Stimulated activated CD8-positive, alpha-beta memory T cell treated with anti-CD3 and anti-CD28 coated beads, Interleukin-4, amount 100 ng/mL, for 1 hour (primary cell): ENCODE measurements at places on chromosomes 6 and 20.

DNA sequence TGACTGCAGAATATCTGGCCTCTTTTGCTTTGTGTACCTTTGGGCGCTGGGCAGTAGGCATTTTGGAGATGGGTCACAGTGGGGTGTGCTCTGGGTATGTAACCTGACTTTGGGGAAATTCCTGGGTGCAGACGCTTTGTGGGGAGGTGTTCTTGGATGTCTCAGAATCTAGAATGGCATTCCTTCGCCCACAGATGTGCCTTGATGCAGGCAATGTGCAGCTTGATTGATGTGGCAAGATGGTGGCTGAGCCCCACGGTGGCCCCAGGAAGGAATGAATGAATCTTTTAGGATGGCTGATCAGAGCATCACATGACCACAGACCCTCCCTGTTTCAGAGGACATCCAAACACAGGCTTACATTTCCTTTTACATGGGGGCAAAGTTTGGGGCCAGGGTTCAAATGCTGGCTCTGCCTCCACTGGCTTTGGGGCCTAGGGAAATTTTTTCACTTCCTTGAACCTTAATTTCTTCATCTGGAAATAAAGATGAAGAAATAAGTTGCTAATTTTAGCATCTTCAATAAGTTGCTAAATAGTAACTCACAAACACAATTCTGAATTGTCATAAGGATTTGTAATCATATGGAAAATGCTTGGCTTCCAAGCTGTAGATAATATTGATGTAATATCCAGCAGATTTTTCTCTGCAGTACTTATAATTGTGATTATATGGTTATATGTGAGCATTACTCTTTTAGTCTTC, 5.6 kb downstream of the PPP1R16B start:
- no peak for DNase-seq

DNA sequence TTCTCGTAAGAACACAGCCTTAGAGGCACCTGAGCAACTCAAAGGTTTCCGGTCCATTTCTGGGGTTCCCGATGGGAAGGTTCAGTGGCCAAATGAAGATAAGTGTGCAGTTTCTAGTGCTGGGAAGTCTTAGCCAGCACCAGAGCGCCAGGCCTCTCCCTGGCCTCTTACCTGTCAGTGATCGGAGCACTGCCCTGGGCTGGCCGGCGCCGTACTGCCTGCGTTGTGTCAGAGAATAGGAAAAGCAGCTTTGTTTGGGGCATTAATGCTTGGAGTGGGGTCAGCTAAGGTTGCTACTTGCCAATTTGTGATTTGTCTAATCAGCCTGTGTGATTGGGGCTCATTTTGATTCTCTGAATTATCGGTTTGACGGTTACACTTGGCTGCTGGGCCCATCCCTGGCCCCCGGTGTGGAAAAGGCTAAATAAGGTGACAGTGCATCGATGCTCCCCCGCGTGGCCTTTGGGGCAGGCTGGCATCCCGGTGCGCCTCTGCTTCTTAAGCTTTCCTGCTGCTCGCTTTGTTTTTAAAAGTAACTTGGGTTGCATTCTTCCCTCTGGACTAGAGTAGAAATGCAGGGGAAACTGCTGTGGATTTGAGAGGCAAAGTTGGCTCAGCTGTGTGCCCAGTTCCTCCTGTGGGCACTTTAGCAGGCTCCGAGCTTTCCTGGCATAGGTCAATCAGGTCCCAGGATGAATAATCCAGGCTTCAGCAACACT, 51.8 kb downstream of the TCP11 start:
- no peak for DNase-seq

DNA sequence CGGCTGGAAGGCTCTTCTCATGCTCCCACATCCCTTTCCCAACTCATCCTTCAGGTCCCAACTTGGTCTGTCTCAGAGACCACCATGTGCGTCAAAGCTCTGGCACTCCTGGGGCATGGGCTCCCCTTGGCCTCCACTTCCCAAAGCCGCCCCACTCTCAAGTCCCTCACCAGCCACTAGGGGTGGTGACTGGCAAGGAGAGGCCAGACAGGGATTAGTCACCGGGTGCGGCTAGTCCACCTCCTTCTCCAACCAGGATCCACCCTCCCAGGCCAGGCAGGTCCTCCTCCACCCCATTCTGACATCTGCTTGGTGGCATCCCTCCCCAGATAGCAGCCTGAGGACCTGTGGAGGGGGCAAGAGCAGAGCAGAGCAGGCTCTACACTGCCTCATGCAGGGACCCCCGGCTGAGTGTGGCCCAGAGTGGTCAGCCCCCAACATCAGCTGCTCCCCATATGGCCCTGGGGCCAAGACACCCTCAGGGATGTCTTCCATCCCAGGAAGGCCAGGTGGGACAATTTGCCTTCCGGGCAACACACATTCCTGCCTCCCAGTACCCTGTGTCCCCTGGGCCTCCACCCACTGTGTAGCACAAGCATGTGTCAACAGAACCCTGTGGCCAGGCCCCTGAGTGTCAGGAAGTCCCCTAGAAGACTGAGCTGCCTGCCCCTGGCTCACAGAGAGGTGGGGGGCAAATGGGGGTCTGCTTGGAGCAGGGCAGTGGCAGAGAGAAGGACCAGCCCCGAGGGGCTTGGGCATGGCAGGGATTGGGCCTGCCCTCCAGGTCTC, 29.2 kb downstream of the YTHDF1 start:
- DNase-seq = no peak

- DNase-seq = no peak
These were observed 249.1 kb upstream of the TSHZ2 start for GRCh38 chr20:52722926-52723688.

GRCh38 chr6:169099411-169100202, 154.0 kb downstream of the THBS2 start:
- DNase-seq = no peak

- DNase-seq = no peak
These were observed 6.0 kb downstream of the SCUBE3 start for GRCh38 chr6:35219683-35220326.

DNA sequence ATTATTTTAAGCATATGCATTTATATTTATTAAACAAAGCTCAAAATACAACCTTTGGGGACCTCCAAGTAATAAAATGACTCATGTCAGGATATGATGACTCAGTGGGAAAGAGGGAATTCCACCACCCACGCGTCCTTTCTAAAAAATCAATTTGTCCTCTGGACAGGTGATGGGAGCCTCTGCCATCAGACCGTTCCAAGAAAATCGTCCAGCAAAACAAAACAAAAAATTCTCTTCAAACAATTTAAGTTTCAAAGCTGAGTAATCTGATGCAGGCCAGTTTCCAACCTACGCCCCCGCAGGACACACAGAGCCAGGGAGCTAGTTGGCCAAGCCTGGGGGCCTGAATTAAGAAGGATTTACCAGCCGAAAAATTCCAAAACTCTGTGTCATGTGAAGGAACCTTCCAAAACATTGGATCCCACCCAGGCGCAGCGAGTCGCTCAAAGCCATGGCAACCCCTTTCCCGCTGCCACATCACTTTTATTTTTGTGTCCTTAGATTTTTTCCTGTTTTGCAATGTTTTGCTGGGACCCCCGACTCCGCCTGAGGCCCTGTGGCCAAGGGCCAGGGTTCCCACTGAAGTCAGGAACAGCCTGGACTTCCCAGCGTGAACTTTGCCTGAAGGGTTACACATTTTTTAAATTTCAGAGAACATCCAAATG, 95.3 kb downstream of the NFATC2 start:
- no peak for DNase-seq

GRCh38 chr6:81831274-81831673, 78.8 kb upstream of the TENT5A start:
- no peak for DNase-seq

DNA sequence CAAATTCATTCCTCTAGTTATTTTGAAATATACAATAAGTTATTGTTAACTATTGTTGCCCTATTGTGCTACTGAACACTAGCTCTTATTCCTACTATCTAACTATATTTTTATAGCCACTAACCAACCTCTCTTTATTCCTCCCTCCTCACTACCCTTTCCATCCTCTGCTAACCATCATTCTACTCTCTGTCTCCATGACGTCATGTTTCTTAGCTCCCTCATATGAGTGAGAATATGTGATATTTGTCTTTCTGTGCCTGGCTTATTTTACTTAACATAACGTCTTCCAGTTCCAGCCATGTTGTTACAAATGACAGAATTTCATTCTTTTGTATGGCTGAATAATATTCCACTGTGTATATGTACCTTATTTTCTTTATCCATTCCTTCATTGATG, 95.3 kb downstream of the ATXN1 start:
- DNase-seq = no peak

- no peak for DNase-seq
These were observed 254.7 kb downstream of the TSHZ2 start for GRCh38 chr20:53226826-53227225.

- no peak for DNase-seq
These were observed 76.1 kb upstream of the TPD52L1 start for GRCh38 chr6:125077453-125077852.

DNA sequence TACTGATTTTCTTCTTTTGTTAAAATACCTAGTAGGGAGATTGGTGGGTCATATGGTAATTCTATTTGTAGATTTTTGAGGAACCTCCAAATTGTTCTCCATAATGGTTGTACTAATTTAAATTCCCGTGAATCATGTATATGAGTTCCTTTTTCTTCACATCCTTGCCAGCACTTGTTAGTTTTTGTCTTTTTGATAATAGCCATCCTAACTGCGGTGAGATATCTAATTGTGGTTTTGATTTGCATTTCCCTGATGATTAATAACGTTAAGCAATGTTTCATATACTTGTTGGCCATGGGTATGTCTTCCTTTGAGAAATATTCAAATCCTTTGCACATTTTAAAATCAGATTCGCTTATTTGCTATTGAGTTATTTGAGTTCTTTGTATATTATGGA, 110.9 kb downstream of the JAG1 start:
- DNase-seq = no peak

DNA sequence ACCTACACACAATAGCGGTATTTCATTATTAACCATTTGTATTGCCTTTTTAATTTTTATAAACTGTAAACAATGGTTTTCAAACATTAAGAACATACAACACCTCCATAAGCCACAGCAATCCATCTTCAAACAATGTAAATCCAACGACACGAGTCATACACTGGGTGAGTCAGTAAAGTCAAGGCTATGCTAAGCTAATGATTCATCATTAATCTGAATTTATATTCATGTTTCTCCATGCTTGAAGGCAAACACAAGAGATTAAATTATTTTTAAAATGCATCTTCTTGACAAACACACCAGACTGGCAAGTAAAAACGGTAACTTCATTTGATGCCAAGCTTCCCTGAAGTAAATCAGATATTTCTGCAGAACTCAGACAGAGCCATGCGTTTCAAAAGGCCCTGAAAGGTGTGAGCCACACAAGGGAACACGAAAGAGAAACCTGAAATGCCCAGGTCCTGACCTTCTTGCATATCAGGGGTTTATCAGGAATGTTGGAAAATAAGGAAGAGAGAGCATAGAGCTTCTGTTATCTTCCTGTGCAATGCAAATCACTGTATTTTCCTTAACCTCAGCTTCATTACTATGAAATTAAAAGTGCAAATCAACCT, 162.5 kb downstream of the ALDH8A1 start:
- DNase-seq = no peak

DNA sequence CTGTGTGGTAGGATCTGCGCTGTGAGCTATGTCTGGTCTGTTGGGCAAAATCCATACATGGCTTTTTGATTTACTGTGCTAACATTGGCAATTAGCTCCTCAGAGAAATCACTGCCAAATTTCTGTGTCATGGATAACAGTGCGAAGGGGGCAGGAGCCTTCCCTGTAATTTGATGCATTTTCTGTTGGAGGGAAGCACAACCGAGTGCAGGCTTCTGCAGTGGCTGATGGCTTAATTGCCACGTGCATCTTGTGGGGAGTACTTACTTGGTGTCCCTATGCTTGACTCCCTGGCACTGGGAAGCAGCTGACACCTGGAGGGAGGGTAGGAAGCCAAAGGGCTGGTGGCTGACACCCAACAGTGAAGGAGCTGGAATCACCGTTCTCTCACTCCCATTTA, 99.3 kb upstream of the PROKR2 start:
- DNase-seq = no peak

DNA sequence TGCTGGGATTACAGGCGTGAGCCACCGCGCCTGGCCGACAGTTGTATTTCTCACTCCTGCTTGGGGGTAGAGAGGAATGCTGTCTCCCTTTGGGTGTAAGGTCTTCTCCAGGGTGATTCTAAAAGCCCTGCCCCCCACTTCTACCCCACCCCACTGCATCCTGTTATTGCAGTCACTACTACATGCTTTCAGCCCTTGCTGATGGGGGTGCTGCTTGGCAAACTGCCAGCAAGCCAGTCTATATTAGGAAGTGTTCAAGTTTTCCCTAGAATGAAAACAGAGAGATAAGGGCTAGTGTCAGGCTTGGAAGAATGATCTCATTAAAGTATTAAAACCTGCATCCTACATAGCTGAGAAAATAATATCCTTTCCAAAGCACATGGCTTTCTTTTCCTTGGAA, 31.3 kb downstream of the TTI1 start:
- DNase-seq = no peak

- DNase-seq = no peak
These were observed 152.3 kb upstream of the SCGN start for GRCh38 chr6:25499615-25500235.

- no peak for DNase-seq
These were observed 57.2 kb downstream of the CEP43 start for GRCh38 chr6:167056370-167056769.

DNA sequence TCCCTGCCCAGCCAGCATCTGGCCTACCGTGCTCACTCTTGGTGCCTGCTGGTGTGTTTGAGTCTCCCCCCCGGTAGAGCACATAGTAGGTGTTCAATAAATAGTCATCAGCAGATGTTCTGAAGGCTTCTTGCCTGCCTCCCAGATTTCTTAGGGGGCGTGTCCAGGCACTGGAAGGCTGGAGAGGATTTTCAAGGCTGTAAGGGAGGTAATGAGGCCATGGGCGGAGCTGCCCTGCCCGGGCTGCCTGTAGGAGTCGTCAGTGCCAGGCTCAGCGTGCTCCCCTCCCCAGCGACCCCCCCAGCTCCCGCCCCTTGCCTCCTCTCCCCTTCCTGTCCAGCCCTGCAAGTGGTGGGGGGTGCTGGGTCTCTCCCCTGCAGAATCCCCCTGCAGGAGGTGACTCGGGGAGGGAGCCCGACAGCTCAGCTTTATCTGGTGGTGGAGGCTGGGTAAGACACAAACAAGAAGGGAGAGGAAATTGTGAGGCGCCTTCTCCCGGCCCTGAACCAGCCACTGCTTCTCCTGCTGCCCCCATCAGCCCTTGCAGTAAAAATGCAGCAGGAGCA, 55.9 kb downstream of the BCAS4 start:
- DNase-seq = no peak

DNA sequence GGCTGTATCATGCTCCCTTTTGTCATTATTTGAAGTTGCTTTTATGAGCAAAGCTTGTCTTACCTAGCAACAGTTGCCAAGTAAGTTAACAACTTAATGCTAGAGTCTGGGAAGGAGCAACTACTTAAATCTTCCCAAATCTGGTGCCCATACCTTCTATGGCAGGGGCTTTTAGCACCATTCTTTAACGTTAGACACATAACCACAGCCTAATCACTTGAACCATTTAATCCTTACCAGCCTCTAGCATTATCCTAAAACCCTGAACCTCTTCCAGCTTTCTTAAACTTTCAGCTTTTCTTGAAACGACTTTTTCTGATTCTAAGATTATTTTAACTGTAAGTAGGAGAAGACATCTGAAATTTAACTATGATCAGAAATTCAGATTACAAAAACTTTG, at the start of gene C6orf163:
Gene C6orf163, plus strand, starts transcription at position 83 of the 400 bp plus-strand sequence. Its CDS starts 287 bp downstream, at position 370.
- no peak for DNase-seq

- DNase-seq = no peak
These were observed 173.6 kb upstream of the SGK1 start for GRCh38 chr6:134491477-134491876.

- DNase-seq = no peak
These were observed 14.8 kb upstream of the FKBP5 start for GRCh38 chr6:35703554-35703953.

GRCh38 chr6:125554456-125554855, 195.0 kb upstream of the HEY2 start:
- DNase-seq = no peak
